ENCODE measurements at places on chromosomes 2 and 18.

GRCh38 chr2:225764346-225764745, 364.8 kb downstream of the NYAP2 start:
- DNase-seq, result no peak

DNA sequence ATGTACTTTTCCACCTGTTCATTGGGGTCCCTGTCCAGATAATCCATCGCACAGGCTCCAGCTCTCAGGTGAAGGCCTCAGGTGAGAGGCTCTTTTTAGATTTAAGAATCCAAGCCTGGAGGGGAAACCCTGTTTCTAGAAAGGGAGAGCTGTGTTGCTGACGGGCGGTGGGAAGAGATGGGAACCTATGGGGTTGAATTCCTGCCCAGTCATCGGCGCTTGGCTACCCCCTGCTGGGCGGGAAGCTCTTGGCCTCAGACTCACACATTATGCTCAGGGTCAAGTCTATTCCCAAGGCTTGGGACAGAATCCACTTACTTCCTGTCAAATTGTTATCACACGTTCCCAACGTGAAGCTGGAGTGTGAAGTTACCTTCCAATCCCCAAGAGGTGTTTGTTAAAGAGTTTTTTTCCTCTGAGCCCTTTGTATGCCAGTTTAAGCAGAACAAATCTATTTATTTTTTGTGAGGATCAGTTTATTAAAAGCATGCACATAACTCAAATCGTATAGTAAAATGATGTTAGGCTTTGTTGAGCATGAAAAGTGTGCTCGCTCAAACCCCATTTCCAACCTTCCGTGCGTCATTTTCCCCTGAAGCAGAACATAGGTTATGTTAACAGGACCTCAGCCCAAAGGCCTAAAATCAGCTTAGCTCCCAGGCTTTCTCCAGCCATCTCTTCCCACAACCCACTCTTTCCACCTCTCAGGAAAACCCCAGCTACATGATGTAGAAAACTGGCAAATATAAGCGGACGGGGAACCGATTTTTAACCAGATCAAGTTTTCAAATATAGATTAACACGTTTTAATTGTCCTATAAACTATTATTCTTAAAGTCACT, 181.7 kb upstream of the ETAA1 start:
- peak; percentile 53 for DNase-seq

- DNase-seq, result no peak
Measured at GRCh38 chr2:30511122-30512083, 64.4 kb downstream of the LCLAT1 start.

- DNase-seq, result no peak
Measured at GRCh38 chr2:151287513-151288250, 1.8 kb downstream of the NMI start.

- no peak for DNase-seq
Measured at GRCh38 chr2:195636890-195637289, 20.1 kb upstream of the SLC39A10 start.

DNA sequence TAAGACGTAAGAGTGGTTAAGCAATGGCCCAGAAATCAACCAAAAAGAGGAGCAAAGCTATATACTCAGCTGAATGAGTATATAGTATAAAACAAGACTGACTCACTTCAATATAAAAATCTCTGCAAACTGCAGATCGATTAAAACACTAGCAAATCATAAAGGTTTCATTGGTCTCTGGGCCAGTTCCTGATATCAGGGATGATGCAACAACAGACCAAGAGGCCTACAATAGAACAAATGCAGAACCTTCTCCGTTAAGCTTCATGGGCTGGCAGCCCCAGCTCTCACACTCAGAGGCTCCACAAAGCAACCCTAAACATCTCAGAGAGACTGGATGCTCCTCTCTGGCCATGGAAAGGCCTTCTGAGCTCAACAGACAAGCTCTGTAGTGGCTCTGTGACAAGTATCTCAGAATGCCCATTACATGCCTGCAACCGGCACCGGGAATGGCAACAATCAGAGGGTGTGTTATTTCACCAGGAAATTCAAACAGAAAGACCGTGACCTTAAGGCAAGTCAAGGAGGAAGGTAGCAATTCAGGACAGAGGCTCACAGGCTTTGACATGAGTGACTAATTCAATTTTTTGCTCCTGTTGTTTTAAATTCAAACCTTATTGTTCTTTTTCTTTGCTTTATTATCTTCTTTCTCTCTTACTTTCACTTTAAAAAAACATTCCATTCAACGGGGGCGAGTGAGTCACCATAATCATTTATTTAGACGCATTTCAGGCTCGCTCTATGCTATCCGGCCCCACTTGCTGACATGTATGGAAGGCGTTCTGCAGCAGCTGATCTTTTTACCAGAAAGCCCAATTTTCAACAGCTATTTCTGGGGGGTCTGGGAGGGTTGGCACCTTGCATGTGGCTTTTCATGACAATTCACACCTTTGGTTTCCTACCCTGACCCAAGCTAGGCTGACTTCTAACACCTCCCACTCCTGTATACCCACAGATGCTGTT, 15.1 kb downstream of the CYRIA start:
- DNase-seq, result no peak

GRCh38 chr18:33183136-33183535, 257.4 kb downstream of the CCDC178 start:
- DNase-seq, result no peak

- no peak for DNase-seq
Measured at GRCh38 chr2:12010059-12010458, 263.6 kb downstream of the LPIN1 start.

- no peak for DNase-seq
Measured at GRCh38 chr2:12607971-12608370, 108.8 kb upstream of the TRIB2 start.

GRCh38 chr2:210503725-210504191, 27.2 kb upstream of the LANCL1 start:
- no peak for DNase-seq

All from NCI-H1436 treated with DMSO at 0.1 percent for 48 hours (cell line).